Fibroblast of skin of left biceps (primary cell): ENCODE measurements at places on chromosomes 7 and 10.

GRCh38 chr7:11332186-11332864 lies 358.7 kb downstream of the PHF14 start:
- no peak for DNase-seq

GRCh38 chr7:7148798-7149481 lies 33.4 kb upstream of the C1GALT1 start:
- no peak for DNase-seq

DNA sequence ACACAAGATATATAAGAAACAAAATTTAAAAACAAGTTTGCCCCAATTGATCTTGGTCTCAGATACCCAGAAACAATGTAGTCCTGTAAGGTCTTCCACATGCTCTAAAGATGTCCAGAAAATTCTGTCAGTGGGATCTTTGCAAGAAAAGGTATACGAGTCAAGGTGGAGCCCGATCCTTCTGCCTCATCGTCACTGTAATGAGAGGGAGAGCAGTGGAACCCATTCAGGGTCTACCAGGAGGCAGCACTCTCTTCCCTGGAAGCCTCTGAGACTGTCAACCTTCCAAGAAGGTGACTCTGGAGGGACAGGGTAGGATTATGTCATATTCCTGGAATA lies 112.8 kb downstream of the JCAD start:
- no peak for DNase-seq

GRCh38 chr10:26407406-26407969 lies 30.7 kb upstream of the APBB1IP start:
- DNase-seq: no peak

GRCh38 chr7:43799605-43800004 lies 41.1 kb downstream of the BLVRA start:
- no peak for DNase-seq

DNA sequence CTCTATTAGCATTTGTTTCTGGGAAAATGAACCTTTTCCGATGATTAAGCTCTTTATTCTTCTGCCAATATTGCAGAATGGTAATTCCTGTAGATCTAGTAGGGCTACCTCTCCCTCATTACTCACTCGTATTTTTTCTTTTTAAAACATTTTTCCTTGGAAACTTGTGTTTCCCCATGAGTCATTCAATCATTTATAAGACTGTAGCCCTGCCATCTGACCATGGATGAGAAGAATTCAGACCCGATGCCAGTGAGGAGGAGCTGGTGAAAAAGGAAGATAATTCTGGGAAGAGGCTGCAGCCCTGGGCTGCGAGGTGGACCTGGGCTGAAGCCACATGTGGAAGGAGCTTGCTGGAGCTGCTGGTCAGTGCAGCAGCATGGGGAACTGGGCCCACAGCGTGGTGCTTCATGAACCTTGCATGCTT lies 242.8 kb downstream of the KLF6 start:
- DNase-seq: peak; percentile 59

DNA sequence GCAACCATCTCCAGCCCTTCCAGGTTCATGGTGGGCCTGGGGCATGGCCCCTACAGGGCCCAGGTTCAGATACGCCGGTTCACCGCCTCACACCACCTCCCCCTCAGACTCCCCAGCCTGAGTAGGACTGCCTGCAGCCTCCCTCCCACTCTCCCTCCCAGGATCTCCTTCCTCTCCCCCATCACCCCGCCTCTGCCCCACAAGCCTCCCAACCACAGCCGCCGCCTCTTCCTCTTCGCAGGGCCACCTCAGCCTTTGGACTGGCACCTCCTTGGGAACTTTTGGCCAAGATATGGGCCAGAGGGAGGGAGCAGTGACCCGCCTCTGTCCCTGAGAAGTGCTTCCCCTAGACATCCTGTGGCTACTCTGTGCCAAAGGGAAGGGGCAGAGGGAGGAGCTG lies 9.3 kb downstream of the KCNIP2 start:
- no peak for DNase-seq

- DNase-seq: peak; percentile 1
These were observed 46.5 kb downstream of the TMEM106B start for GRCh38 chr7:12257582-12257981.

DNA sequence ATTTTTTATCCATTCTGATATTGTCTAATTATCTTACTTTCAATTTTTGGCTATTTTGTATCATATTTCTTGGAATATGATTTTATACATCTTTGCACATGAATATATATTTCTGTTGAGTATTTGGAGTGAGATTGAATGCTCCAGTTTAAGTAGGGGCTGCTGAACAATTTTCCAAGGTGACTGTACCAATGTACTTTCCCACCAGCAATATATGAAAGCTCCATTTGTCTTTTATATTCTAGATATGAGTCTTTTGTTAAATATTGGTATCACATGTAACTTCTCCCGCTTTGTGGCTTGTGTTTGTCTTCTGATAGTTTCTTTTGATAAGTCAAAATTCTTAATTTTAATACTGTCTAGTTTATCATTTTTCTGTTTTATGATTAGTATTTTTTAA lies 144.6 kb upstream of the MDFIC start:
- DNase-seq: no peak

DNA sequence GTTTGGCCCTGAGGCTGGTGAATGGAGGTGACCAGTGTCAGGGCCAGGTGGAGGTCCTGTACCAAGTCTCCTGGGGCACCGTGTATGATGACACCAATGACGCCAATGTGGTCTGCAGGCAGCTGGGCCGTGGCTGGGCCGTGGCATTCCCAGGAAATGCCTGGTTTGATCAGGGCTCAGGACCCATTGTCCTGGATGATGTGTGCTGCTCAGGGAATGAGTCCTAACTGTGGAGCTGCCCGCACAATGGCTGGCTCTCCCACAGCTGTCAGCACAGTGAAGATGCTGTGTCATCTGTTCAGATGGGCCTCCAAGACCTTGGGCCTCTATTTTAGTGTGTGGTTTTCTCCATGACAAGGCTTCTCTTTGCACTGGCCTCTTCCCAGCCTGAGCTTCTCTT lies 64.0 kb downstream of the DMBT1 start:
- DNase-seq: no peak

GRCh38 chr7:26199301-26200037 lies 1.1 kb downstream of the HNRNPA2B1 start:
- no peak for DNase-seq
